ENCODE measurements at places on chromosomes 3 and 15.

- peak; percentile 18 for DNase-seq
Observed at GRCh38 chr3:155131104-155131503, 51.0 kb downstream of the MME start.

- no peak for DNase-seq
Observed at GRCh38 chr3:186775999-186776398, 7.4 kb upstream of the EIF4A2 start.

- DNase-seq = no peak
Observed at GRCh38 chr3:107674371-107674770, 151.6 kb downstream of the BBX start.

DNA sequence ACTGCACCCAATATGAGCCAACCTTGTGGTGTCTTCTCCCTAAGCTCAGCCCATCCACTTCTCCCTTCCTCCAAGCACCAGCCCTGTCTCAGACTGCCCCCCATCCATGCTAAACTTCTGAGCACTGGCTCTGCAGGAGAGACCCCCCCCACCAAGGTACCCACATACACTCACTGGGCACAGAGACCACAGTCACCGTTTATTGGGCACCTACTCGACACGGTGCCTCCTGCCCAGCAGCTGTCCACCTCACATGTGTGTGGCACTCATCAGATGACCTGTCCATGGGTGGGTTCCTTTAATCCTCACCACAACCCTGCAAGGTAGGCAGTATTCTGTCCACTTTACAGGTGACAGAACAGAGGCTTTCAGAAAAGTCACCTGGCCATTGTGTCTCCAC is 22.3 kb upstream of the SFMBT1 start:
- no peak for DNase-seq

- no peak for DNase-seq
Observed at GRCh38 chr3:58152225-58153015, 58.4 kb downstream of the DNASE1L3 start.

- no peak for DNase-seq
Observed at GRCh38 chr15:31556494-31557150, 230.0 kb downstream of the KLF13 start.

DNA sequence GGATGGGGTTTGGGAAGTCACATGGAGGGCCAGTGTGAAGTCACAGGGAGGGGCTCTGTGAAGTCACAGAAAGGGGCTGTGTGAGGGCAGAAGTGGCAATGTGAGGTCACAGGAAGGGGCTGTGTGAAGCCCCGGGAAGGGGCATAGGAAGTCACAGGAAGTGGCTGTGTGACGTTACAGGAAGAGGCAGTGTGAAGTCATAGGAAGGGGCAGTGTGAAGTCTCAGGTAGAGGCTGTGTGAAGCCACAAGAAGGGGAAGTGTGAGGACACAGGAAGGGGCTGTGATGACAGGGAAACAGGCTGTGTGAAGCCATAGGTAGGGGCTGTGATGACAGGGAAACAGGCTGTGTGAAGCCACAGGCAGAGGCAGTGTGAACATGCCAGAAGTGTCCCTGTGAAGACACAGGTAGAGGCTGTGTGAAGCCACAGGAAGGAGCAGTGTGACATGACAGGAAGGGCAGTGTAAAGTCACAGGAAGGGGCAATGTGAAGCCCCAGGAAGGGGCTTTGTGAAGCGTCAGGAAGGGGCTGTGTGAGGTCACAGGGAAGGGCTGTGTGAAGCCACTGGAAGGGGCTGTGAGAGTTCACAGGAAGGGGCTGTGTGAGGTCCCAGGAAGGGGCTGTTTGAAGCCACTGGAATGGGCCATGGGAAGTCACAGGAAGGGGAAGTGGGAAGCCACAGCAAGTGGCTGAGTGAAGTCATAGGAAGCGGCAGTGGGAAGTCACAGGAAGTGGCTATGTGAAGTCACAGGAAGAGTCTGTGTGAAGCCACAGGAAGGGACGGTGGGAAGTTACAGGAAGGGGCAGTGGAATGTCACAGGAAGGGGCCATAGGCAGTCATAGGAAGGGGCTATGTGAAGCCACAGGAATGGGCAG is 37.1 kb downstream of the GASK1A start:
- no peak for DNase-seq

Data from amniotic stem cell (primary cell).